Erythroblast (primary cell): ENCODE measurements at places on chromosomes 6 and 20.
A peak's percentile ranks its signal among the peaks of the same experiment; 100 is the strongest.

GRCh38 chr6:163287626-163288025 is 126.9 kb upstream of the QKI start:
- DNase-seq, result no peak

GRCh38 chr20:49597825-49598395 is 30.0 kb upstream of the PTGIS start:
- no peak for DNase-seq

DNA sequence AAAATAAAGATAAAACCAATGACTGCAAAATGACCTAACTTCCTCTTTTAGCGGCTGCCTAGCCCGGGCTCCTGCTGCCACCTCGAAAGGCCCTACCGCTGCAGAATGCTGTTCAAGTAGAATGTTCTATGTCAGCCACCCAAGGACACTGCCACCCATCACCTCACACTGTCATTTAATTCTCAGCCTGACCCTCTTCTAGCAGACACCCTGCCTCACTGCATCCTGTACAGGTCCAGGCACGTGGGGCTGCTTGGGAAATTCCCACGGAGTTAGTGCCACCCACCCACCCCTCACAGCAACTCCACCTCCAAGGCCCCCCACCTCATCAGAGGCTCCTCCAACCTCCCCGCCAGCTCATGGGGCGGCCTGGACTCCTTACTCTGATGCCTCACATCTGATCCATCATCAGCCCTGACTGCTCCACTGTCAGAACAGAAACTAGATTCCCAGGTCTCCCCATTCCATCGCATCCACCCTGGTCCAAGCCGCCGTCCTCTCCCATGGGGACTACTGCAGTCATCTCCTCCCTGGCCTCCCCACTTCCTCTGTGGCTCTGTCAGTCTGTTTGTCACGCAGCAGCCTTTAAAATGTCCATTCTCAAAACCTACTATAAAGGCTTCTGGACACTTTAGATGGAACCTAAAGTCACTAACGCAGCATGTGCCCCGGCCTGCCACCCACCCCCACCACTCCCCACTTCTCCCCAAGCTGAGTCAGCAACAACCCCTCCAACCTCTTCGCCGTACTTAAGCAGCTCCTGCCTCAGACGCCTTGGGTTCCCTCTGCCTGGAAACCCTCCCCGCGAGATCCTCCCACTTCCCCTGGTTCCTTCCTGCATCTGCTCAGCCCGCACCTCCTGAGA is 17.0 kb downstream of the NFATC2 start:
- DNase-seq, result peak; percentile 39

DNA sequence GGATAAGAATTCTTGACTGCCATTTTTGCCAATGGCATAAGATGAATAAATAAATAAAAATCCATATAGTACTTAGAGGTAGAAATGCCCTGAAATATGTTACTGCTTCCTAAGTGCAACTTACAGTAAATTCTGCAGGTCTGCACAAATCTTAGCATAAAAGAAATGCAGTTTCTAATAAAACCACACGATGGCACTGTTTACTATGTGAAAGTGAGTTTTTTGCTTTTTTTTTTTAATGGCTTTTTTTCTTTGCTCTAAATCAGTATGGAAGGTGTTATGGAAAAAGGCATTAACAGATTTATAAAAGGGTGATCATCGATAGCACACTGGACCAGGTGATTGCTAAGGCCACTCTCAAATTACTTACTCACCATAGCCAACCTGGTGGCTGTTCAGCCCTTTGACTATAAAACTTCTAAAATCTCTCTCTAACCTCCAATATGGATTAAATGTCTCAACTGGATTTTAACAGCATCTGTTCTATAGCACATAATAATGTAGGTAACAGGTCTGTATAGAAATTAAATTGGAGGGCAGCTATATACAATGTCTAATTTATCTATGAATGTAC is 45.8 kb downstream of the AHI1 start:
- DNase-seq, result peak; percentile 66

- DNase-seq, result no peak
Observed at GRCh38 chr20:32534661-32535240, 50.4 kb downstream of the NOL4L start.

DNA sequence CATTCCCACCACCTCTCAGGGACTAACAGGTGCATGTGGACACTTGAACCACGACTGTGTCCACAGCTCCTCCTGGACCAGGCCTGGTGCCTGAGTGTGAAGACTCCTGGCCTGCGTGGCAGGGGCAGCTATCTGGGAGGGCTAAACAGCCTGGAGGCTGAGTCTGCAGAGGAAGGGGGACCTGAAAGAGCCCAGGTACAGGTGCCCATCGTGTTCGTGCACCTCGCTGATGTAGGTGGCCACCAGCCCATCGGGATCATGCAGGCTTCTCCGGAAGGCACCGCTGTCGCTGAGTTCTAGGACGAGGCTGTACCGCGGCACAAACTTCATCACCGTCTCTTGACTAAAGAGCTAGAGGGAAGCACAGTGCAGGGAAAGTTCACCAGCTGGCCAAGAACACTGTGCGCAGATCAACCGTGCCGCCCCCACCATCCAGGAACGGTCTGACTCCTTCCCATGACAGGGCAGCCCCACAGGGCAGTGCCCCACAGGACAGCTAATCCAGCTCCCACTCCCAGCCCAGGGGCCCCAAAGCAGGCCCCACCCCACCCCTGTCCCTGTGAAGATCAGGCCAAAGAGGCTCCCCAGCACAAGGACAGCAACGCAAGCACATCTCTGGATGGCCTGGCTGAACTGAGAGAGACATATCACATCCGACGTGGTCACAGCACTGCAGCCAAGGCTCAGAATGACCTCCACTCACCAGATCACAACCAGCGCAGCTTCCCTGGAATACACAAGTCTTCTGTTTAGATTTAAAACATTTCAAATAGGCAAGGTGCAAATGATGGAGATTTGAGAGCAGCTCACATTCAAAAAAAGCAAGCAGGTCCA is 14.8 kb downstream of the CST7 start:
- DNase-seq, result no peak

GRCh38 chr6:17031961-17032360 is 69.9 kb upstream of the STMND1 start:
- no peak for DNase-seq

DNA sequence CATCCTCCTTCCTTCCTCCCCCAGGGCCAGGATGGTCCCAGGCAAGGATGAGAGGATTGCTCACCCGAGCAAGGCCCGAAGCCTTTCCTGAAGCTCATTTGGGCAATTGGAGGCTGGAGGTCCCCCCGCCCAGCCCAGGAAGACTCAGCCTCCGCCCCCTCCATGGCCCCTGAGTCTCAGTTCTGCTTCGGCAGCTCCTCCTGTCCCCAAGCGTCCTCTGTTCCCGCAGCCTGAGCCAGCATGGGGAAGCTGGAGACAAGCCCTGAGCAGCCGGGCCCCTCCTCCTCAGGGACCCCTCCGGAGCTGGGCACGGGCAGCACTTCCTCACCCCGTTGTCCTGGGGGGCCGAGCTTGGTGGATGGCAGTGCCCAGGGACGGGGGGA is 26.0 kb downstream of the SLC17A9 start:
- DNase-seq, result no peak

DNA sequence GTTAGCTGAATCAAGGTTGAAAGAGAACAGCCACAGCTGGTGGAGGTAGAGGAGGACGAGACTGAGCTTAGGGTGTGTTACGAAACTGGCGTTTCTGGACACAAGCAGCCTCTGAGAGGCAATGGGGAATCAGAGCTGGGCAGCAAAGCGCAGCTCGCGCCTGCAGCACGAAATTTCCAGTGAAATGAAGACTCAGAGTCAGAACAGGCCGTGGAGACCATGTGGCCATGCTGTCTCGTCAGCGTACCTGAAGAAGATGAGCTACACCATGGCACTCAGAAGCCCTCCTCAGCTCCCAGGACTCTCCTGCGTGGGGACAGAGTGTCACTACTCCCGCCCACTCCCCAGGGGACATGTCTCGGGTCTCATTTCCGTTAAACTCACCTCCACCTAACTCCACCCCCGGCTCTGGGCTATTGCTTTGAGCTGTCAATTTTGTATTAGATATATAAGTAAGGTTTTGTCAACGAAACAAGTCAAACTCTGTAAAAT is 256.9 kb downstream of the ERMARD start:
- DNase-seq, result no peak

GRCh38 chr6:135586844-135587243 is 89.3 kb upstream of the AHI1 start:
- no peak for DNase-seq

- no peak for DNase-seq
Observed at GRCh38 chr6:152977556-152977955, 5.3 kb downstream of the FBXO5 start.

DNA sequence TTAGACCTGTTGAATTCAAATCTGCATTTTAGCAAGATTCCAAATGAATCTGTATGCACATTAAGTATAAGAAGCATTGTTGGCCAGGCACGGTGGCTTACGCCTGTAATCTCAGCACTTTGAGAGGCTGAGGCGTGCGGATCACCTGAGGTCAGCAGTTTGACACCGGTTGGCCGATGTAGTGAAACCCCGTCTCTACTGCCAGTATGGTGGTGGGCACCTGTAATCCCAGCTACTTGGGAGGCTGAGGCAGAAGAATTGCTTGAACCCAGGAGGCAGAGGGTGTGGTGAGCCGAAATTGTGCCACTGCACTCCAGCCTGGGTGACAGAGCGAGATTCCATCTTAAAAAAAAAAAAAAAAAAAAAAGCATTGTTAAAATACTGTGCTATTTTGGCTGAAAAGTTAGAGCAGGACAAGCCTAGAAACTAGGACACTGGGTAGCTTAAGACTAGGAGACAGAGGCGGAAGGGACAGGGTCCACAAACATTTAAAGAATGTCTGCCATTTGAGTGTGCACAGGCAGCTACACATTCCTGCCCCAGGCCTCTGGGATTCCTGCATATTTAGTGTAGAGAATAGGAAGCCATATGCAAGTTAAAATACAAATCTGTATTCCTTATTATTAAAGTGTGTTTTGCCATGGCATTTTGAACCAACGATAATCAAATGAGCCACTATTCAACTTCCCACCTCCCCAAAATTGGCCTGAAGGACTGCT is 45.1 kb upstream of the EEF1A1 start:
- no peak for DNase-seq

DNA sequence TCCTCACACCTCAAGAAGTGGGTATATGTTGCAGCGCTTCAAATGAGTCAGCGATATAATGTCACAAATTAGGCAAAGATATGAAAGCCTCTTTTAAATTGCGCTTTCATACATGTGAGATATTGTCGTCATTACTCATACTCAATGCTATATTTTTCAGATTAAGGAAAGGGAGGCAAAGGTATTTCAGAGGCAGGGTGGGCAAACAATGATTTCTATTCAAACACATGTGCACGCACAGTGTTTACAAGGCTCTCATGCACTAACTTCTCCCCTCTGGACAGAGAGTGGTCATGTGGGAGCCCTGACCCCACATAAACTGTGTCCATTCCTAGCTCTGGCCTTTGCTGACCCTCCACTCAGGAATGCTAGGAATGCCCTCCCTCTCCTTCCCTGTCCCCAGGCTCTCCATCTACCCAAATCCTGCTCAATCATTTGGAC is 112.1 kb upstream of the TMEM170B start:
- no peak for DNase-seq

DNA sequence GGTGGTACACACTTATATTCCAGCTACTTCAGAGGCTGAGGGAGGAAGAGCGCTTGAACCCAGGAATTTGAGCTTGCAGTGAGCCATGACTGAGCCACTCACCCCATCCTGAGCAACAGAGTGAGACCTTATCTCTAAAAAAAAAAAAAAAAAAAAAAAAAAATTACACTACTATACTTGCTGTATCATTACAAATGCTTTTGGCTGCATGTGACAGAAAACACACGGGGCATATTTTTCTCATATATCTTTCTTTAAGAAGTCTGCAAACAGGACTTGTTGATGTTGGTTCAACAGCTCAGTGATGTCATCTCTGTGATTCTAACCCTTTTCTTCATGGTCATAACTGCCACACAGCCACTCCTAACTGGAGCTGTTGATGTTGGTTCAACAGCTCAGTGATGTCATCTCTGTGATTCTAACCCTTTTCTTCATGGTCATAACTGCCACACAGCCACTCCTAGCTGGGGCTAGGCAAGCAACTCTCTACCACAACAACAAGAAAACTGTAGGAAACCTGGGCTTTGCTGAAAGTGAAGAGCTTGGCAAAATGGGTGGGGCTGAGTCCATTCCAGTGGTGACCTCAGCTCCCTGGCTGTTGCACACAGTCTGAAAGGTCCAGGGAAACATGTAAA is 19.8 kb downstream of the MTFR2 start:
- DNase-seq, result peak; percentile 72

DNA sequence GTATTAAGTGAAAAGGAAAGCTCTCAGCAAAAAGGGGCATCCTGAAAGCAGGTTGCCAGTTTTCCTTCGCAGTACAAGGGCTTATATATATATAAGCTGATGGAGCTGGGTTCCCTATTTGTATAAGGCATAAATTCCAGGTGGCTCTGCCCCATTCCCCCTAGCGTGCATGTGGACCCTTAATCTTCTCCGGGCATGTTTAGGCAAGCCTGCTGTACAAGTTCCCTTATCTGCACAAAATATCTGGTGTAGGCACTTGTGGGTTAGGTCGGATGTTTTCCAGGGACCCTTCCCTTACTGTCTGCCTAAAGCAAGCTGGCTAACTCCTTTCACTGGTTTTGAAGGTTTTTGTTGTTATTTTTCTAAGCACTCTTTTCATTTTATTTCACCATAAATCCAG is 140.7 kb downstream of the FUT9 start:
- DNase-seq, result no peak

DNA sequence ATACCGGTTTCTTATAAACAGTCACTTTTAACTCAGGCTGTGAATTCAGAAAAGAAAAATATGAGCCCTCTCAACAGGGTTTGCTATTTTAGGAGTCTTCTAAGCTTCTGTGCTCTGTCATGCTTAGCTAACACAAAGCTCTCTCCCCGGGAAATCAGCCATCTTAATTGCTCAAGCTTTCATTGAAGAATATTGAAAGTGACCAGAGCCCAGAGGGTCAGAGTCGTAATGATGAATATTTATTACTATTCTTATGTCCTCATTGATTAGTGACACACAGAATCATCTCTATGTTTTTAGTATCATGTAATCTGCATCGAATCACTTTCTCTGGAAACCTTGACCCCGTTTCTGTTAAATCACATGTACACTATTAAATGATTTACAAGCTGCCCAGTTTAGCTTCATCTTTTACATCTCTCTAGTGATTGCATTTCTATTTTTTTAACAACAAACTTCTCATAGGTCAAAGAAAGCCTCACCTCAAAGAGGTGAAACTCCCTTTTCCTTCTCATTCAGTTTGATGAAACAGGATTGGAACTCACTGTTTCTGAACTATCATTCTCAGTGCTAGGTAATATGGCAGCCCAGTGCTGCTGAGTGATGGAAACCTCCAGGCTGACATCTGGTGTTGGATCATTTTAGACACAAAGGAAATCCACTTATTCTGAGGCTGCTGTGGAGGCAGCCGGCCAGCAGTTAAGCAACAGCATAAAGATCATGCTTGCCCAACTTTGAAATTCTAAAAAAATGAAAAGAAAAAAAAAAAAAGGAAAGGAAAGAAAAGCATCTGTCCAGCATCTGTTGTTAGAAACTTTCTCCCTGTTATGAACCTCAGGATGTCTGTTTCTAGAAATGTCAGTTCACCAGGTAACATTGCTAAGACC is 96.3 kb downstream of the RFPL4B start:
- no peak for DNase-seq
